NCI-H2081 (cell line): ENCODE measurements at places on chromosomes 16 and 17.
A peak's percentile ranks its signal among the peaks of the same experiment; 100 is the strongest.

DNA sequence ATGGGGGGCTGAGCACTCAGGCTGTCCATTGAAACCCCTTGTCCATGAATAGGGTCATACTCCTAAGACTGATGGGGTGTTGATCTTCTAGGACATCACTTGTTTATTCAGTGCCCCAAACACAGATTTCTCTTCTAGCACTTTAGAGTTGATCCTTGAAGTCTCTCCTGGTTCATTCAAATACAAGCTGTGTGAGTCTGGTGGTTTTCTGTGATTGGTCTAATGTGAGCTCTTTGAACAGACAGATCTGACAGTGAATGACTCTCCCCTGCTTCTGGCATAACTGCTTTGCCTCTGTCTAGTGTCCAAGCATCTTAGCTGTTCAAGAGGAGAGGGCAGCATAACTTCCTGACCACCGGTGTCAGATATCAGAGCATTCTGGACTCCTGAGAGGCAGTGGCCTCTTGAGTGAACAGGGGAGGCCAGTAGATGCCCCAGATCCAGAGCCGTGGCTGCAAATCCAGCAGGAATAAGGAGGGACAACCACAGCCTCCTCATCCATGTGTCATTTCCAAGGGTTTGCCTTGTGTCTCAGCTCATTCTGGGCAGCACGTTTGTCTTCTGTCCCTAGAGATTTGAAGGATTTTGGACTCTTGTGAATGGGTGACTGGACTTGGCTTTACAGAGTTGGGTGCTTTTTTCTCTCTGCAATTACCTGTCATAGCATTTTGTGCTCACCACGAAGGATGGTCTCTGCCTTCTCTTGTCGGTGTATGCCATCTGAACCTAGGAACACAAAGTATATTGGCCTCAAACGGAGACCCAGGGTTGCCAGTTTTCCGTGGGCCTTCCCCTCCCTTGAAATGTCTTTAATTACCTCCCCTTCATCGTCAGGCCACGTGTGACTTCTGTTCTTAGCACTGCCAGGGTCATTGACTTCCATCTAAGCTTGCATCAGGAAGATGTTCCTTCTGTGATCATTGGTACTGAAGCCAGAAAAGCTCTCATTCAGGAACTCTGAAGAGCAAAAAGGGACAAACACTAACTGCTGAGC is 13.9 kb upstream of the CLEC18C start:
- no peak for DNase-seq

- DNase-seq: no peak
These were observed 45.6 kb upstream of the KCNJ12 start for GRCh38 chr17:21330436-21331160.

- no peak for DNase-seq
These were observed 49.6 kb upstream of the HELZ start for GRCh38 chr17:67294451-67295199.

- DNase-seq: no peak
These were observed 38.3 kb downstream of the REXO5 start for GRCh38 chr16:20844588-20844987.

DNA sequence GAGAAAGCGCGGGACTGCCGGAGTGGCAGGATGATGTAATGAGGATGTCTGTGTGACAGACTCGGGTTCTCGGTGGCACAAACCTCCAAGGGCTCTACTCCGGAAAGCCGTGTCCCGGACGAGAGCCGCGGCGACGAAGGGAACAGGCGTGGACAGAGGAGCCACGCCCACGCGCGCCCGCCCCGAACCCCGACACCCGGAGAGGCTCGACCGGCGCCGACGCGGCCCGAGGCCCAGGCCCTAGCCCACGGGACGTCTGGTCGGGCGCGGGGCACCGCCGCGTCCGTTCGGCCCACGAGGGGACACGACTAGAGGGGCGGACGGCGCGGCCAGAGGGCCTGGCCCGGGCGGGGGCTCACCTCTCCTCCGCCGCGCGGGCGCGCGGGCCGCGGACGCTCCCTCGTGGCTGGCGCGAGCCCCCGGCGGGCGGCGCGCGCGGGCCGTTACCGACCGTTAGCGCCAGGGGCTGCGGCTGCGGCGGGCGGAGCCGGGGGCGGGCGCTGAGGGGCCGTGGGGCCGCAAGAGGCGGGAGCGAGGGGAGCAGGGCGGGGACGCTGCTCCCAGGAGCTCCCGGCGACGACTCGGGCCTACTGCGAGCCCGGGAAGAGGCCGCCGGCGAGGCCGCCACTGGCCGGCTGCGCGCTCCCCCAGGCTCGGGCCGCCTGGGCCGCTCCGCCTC is 2.1 kb upstream of the IRX5 start:
- no peak for DNase-seq

GRCh38 chr17:64354396-64354795 is 36.3 kb downstream of the PECAM1 start:
- DNase-seq: no peak

- no peak for DNase-seq
These were observed 34.1 kb downstream of the TK2 start for GRCh38 chr16:66515596-66516508.

- DNase-seq: no peak
These were observed 4.5 kb downstream of the PRKAR1A start for GRCh38 chr17:68516732-68517131.

- peak; percentile 5 for DNase-seq
These were observed 23.8 kb downstream of the OGFOD1 start for GRCh38 chr16:56475201-56475600.

DNA sequence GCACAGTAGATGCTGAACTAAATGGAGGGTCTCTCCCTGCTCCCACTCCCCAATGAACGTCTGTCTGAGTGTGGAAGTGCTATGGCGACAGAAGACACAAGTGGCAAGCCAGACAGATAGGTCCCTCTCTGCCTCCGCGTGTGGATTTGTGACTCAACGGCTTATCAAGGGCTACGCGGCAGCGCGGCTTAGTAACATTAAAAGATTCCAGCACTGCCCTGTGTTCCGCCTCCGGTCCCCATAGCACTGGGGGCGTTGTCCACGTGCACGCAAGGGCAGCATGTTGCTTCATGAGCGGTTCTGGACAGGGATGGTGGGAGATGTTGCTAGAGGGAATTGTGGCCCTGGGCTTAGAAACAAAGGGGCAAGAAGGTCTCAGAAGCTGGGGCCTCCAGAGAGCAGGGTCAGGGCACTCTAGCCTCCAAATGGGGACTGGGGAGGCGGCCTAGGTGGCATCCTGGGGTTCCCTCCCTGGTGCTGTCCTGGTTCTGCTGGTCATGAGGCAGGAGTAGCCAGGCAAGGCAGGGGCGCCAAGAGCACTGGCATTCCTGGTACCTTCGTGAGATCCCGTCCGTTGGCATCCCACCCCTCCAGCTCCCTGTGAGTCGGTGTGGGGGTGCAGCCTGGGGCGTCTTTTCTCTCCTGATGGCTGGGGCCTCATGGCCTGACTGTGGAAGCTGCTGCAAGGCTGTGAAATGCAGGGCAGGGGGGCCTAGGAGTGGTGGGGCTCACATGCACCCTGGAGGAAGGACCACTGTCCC is 9.1 kb downstream of the CRHR1 start:
- DNase-seq: no peak

DNA sequence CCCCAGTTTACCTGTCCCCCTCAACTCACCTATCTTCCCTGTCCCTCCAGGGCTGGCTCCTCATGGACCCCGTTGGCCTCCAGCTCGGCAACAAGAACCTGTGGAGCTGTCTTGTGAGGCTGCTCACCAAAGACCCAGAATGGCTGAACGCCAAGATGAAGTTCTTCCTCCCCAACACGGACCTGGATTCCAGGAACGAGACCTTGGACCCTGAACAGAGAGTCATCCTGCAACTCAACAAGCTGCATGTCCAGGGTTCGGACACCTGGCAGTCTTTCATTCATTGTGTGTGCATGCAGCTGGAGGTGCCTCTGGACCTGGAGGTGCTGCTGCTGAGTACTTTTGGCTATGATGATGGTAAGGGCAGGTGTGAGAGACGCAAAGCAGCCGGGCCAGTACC is 31.3 kb downstream of the NLRC5 start:
- no peak for DNase-seq

DNA sequence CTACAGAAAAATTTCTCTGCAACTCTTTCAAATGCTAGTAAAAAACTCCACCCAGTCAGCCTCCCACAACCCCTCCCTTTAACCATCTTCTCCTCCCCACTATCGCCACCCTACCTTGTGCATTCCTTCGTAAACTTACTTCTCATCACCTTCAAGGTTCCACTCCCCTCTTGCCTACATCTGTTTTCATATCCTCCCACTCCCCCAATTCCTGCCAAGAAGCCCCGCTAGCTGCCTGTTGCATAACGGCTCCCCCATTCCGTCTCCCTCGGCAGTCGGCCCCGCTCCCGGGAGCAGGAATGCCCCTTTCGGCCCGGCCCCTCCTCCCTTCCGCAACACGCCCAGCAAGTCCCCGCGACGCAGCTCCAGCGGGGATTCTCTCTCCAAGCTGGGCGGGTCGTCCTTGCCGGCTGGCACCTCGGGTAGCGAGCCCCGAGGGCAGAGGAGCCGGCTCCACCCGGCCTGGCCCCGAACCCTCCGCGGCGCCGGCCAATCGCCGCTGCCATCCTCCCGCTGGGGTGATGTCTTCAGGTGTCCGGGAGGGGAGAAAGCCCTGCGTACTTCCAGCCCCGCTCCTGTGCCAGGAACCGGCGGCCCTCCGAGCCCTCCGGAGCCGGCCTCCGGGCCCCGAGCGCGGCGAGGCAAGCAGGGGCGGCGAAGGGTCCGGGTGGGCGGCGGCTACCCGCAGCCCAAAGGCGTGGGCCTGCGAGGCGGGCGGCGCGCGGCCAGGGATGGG is 1.5 kb downstream of the PHLPP2 start:
- DNase-seq: peak; percentile 65

DNA sequence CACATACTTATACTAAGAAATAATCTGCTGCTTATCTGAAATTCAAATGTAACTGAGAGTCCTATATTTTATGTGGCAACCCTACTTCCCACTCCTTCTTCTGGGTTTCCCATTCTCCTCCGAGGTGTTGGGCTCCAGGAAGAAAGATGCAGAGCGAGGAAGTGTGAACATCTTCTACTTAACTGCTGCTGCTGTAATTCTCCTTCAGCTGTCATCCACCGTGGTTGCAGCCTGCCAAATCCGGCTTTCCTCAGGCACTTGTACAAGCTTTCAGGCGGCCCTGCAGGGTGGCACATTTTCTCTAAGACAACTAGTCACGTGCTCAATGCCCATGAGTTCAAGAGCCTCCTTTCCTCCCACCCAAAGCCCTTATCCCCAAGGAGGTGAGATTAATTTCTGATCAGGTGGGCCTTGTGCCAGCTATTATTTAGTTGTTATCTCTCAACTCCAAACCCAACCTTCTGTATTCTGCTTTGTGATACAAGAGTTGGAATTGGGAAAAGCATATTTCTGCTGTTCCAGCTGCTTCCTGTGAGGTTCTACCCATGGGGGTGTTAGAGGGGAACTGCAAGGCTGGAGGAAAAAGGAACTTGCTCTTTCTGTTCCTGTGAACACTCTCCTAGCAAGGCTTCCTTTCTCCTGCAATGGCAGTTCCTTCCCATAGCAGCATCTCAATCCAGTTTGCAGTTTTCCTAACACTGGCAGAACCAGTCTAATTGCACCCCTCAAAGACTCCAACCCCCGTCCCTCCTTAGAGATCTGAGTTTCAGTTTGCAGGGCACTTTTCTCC is 67.6 kb upstream of the RBBP6 start:
- DNase-seq: no peak

- no peak for DNase-seq
These were observed 143.0 kb downstream of the SNX29 start for GRCh38 chr16:12119562-12119961.

DNA sequence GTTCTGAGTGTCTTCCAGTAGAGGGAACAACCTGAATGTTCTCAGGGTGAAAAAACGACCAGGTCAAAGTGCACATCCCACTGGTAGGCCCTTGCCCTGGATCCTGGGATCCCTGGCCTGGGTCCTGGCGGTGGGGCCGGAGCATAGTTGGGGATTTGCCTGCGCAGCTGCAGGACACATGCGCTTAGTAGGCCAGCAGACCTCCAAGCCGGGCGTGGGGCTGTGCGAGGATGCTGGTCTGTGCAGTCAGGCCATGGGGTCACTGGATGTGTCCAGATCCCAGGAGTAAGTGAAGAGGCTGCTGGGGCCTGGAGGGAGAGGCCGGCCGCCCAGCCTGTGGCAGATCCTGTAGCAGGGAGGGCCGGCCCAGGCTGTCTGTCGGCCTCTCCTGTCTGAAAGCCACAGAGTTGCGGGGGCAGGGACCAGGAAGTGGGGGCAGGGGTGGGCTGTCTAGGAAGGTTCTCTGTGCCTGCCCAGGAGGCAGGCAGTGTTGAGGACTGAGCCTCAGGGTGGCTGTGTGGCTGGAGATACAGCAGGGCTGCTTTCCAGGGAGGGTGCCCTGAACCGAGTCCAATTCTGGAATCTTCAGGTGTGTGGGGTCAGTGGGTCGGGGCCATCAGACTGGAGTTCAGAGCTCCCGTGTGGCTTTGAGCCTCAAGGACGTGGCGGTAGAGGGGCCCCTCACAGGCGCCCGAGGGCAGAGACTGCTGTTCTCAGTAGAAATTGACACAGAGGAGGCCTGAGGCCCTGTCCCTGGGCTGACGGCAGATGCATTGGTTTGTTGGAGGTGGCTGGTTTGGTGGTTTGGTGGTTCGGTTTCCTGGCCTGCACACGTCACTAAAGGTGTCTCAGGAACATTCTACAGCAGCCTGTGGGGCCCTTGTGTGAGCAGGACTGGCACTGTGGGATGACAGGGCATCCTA is 17.2 kb upstream of the NUDT16L1 start:
- no peak for DNase-seq

GRCh38 chr16:2771496-2772402 is 5.3 kb downstream of the ELOB start:
- no peak for DNase-seq

DNA sequence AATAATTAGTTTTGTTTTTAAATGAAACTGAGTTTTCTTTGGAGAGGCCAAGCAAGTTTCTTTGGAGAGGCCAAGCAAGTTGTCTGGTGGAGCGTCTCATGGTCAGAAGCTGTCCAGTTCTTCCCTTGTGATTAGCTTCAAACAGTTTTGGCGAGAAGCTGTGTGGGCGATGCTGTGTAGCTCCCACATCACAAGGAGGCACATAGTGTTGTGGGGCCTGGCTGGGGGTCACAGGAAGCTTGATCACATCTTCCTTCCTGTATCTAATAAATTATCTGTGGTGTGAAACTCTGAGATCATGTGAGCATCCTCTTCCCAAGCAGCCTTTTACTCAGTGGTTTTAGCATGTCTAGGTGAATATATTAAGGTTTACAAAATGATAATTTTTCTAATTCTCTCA is 33.9 kb downstream of the SPECC1 start:
- DNase-seq: no peak

DNA sequence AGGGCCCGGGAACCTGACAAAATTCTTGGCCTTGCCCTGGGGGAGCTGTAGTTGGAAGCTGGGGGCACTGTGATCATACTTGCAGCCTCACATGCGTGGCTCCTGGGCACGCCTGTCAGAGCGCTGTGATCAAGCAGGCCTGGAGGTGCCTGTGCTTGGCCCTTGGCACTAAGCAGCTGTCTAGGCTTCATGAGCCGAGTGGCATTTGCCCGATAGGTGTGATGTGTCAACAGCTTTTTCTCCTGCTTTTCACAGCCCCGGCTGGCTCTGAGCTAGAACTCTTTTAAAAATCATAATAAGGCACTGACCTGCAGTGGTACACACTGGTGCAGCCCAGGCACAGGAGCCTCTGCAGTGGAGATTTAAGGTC is 113.8 kb downstream of the SOCS1 start:
- no peak for DNase-seq

- no peak for DNase-seq
These were observed 18.7 kb downstream of the MPRIP start for GRCh38 chr17:17060930-17061329.
